ENCODE measurements at places on chromosomes 7 and 10. TPM values are rescaled to one million over a fixed set of nuclear protein-coding genes. Genes with fewer than 3 reads are reported as not detected.

- no peaks in the 10 kb centered on the region for H3K4me1 ChIP-seq
- no peak overlapping the region for H3K4me3 ChIP-seq
- H3K27me3 ChIP-seq, result no peaks in the 10 kb centered on the region
- no peak overlapping the region for H3K27ac ChIP-seq
- H3K36me3 ChIP-seq, result no peaks in the 10 kb centered on the region
- DNase-seq, result no peak
Observed at GRCh38 chr7:36880108-36880507, 155.8 kb upstream of the AOAH start.

GRCh38 chr7:104862719-104863118, 151.3 kb upstream of the KMT2E start:
- no peak overlapping the region for H3K4me3 ChIP-seq
- no peaks in the 10 kb centered on the region for H3K4me1 ChIP-seq
- H3K27ac ChIP-seq, result no peak overlapping the region

Gene PITRM1
- total RNA-seq, result 60.1 TPM

DNA sequence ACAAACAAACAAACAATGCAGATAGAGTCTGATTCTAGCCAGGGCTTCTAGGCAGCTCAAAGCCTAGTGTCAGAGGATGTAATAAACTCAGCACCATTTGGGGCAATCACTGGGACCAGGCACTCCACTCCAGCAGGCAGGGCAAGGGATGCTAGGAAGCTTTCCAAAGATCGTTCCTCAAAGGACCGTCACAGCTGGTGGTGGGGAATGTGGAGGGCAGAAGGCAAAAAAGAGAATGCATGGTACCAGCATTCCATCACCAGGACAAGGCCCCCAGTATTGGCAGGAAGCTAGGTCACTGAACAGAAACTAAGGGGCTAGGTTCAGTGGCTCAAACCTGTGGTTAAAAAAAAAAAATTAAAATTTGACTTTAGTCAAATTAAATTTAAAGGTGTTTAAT, 94.2 kb downstream of the CUL2 start:
- no peak overlapping the region for H3K4me3 ChIP-seq
- no peaks in the 10 kb centered on the region for H3K36me3 ChIP-seq
- no peak for DNase-seq
- H3K27me3 ChIP-seq, result no peaks in the 10 kb centered on the region
- no peak overlapping the region for H3K27ac ChIP-seq
- H3K4me1 ChIP-seq, result peaks cover 3% of the 10 kb centered on the region

Gene CTAGE4
- total RNA-seq, result not detected

All from tibial nerve (tissue), 4 donors.